ENCODE measurements at places on chromosomes 12 and 14.

DNA sequence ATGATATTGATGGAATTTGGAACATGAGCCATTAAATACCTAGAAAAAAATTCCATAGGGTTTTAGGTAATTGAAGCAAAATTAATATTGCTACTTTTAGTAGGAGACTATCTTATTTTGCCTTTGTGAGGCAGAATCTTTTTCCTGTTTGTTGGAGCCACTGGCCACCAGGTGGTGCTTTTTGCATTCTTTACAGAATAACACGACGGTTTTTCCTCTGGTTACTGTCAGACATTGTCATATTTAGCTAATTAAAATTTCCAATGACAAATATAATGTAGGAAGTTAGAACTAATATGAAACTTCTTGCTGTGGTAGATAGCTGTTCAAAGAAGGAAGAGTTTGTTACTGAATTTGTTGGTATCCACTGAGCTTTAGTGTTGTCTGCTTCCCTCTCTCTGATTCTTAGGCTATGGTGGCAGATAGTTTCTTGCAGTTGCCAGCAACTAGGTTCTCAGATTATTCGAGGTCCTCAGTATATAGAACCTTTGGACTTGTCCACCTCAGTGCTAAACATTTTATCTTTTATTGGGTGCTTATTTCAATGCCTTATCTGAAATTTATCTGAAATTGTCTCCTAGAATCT, 25.7 kb downstream of the RAB21 start:
- DNase-seq, result peak; percentile 51

DNA sequence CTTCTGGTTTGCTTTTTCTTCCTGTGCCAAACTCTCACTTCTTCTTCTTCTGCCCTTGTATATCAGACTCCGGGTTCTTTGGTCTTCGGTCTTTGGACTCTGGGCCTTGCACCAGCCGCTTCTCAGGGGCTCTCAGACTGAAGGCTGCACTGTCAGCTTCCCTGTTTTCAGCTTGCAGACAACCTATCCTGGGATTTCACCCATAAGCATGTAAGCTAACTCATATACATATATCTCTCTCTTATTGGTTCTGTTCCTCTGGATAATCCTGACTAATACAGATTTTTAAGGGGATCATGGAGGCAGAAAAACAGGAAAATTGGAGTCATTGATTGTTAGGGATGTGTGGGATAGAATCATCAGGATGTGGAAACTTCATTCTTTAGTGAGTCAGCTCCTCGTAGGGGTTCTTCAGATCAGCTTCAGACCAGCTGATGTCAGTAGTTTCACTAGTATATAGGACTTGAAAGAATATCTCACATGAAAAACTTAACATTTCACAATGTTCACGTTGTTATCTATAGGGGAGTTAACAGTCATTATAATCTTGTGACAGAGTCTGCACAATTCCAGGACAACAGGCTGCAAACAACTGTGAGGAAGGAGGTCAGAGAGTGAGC, 102.9 kb downstream of the RASSF9 start:
- DNase-seq, result no peak

DNA sequence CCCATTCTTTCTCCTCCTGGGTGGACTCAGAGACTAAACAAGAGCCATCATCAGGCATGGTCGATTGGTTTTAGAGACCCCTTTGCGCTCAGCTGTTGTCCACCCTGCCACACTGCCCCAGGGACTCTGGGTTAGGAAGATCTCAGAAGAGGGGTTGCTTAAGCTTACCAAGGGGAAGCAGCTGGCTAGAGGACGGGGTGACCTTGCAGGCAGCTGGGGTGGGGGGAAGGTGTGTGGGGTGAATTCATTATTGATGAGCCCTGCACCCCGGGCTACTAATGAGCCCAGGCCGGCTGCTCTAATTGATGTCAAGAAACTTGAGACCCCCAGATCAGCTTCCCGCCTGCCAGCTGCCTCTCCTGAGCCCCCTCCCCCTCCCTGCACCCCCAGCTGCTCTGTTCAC, 8.7 kb upstream of the ZNF385A start:
- no peak for DNase-seq

DNA sequence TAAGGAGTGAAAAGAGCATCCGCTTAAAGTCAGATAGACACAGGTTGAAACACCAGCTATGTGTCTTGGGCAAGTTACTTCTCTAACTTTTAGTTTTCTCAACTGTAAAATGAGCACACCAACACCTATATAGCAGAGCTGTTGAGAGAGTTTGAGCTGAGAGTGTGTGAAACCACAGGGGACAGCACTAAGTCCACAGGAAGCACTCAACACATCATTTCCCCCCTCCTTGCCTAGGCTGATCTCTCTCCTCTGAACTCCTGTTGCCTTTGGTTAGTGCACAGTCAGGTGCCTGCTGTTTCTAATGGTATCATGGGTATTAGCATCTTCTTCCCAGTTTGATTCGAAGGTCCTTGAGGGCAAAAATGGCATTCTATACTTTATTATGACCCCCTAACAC, 176.7 kb downstream of the DPF3 start:
- DNase-seq, result no peak

DNA sequence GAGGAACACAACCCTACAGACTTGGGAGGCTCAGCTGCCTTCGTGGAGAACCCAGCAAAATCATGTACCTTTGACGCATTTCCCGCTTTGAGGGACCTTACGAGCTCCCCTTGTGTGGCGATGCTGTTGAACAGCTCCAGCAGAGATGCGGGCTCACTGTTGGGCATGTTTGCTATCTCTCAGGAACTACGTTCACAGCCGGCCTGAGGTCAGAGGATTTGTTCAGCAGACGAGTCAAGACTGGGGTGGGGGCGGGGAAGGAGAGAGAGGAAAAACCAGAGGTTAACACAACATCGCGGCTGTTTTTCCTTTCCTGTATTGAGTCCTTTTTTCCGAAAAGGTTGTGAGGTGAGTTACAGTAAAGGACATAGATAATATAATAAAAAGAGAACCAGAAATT, 45.9 kb downstream of the SLC25A47 start:
- DNase-seq, result no peak

DNA sequence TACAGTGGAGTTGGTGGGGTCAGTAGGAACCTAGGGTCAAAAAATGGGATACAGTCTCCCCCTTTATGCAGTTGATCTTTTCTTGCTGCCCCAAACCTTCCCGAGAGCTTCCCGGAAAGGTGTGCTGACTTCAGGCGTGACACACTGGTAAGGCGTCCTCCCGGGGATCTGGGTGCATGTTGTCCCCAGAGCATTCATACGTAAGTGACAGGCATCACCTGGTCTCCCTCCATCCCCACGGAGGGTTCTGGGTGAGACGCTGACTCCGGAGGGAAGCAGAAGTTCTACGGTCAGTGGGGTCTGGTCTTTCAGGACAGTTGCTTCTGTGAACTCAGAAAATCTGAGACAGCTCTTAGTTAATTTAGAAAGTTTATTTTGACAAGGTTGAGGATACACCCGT, 159.6 kb upstream of the RTL1 start:
- DNase-seq, result no peak
